HT1080 (cell line): ENCODE measurements at places on chromosomes 1 and 21.
A peak's percentile ranks its signal among the peaks of the same experiment; 100 is the strongest.

DNA sequence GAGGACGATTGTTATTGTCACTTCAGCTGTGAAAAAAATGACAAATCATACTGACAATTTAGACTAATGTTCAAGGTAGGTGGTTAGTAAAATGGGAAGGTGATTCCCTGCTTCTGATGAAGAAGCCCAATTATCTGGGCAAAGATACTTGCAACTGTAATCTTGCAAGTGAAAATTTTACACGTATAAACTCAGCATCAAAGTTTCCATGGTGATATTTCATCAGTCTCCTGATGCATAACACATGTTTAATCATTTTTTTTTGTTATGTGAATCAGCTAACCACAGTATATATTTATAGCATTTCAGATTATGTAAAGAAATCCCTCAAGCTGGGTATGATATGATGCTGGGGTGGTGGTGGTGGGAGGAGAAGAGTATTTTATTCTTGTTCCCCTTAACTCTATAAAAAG, 16.4 kb upstream of the KCNK1 start:
- no peak for DNase-seq

- no peak for DNase-seq
Observed at GRCh38 chr1:93196591-93196990, 16.1 kb downstream of the CCDC18 start.

DNA sequence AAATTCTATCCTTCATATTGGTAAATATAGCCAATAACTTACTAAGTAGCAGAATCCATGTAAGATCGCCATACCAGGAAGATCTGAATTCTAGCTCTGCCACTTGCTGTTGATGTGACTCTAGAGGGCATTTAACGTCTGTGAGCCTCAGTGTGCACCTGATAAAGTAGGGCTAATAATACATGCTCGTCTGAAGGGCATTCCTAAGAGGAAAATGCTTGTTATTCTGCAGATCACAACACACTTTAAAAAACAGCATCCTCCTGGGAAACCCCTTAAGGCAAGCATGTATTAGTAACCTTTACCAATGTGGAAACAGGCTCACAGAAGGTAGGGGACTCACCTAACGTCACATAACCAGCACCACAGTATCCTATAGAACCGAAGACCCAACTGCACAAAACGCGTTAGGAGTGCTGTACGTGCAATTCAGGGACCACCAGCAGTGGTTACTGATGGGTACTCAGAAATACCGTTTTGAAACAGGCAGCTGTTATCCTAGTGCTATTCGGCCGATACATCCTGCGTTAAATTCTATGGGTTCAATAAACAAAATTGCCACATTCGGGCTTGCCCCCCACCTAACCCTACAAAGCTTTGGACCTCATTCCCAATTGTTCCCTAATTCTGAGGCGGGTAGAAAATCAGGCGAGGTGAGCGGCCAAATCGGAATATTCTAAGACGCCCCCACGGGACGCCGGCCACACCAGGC, 758 bp downstream of the DEPDC1 start:
- DNase-seq = peak; percentile 25

GRCh38 chr1:8063298-8064036, 37.4 kb upstream of the ERRFI1 start:
- no peak for DNase-seq

- peak; percentile 35 for DNase-seq
Observed at GRCh38 chr1:27391511-27392095, 819 bp upstream of the GPR3 start.

DNA sequence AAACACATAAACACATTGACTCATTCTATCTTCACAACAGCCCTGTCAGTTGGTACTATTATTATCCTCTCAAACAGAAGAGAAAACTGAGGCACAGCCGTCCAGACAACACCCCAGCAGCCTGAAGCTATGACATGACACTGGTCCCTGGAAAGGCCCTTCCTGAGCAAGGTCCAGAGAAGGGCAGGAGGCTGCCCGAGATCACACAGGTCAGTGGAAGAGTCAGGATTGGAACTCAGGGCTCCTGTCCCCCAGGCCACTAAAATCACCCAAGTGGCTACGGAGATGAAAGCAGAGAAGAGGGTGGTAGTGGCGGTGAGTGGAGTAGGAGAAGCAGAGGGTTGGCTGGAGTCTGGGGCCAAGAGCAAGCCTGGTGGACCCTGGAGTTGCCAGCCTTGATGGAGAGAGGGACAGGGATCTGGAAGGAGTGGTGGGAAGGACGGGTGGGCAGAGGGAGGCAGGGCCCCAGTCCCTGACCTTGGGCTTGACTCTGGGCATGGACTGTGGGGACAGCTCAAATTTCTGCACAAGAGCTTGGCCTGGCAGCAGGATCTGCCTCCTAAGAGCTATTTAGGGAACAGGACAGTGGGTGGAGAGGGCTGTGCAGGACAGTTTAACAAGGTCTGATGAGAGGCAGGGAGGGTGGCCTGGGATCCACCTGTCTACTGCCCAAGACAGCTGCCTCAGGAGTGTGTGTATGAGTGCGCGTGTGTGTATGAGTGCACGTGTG, 15.8 kb downstream of the MYOM3 start:
- no peak for DNase-seq

- no peak for DNase-seq
Observed at GRCh38 chr1:201400852-201401230, 1.7 kb upstream of the LAD1 start.

GRCh38 chr1:241992734-241993133, 6.2 kb downstream of the MAP1LC3C start:
- peak; percentile 60 for DNase-seq

- no peak for DNase-seq
Observed at GRCh38 chr1:85471558-85471957, 6.6 kb upstream of the DDAH1 start.

GRCh38 chr1:109298666-109299557, 7.9 kb downstream of the MYBPHL start:
- peak; percentile 70 for DNase-seq

DNA sequence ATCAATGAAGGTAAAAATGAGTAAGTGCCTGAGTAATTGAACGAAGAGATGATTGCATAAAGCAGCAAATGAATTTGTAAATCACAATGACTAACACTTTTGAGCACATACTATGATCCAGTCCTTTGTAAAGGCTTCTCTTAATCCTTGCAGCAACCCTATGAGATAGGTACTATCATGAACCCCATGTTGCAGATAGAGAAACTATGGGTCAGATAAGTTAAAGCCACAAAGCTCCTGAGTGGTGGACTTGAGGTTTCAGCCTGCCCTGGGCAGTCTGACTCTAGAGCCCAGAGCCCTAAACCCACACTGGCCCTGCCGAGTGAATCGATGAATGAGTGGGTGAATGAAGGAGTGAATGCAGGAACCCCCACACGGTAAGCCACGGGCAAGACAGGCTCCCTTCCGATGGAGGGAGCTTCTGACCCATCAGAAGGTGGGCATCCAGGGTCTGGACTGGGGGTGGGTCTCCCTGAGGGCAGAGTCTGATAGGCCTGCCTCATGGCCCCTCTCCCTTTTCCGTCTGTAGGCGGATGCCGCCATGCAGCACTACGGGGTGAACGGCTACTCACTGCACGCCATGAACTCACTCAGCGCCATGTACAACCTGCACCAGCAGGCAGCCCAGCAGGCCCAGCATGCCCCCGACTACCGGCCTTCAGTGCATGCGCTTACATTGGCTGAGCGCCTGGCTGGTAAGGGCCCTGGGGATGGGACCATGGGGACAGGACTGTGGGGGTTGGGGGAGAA, 17.0 kb downstream of the DMBX1 start:
- no peak for DNase-seq

GRCh38 chr21:35321322-35322200, 272.5 kb upstream of the RUNX1 start:
- no peak for DNase-seq

DNA sequence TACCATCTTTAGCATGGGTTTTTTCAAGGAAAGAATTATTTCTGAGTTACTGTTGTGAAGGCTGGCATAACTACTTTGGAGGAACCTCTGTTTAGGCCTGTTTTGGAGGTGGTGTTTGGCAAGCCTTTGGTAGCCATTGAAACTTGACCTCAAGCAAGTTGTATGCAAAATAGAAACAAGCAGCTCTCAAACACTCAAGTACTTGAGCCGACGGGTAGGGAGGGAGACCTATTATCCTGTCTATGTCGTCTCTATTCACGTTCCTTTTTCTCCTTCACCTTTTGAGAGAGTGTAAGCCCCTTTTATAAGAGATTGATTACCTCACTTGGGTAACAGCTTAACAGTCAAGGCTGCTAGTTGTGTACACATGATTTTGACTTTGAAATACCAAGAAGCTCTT, 878.3 kb upstream of the CXADR start:
- DNase-seq = no peak

DNA sequence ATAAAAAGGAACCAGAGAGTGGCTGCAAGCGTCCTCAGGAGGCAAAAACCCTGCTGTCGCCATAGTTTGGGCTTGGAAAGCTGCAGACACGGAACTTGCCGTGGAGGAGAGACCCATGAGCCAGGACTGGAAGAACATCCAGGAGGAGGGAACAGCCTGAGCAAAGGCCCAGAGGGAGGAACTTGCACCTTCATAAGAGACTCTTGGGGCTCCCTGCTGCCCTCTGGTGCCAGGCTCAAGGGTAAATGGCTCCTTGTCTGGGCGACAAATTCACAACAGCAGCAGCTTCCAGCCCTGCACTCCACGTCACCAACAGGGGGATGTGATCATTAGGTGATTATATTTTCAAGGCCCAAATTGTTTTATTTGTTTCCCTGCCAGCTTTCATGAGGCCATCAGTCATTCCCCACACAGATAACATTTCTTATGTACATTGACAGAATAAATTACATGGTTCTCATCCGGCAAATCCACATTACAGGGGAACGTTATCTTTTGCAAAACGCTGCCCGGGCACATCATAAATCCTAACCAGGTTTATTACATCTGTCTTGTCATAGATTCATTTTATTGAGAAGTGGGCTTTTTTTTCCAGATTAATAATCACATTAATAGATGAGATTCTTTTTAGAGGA, 143.0 kb upstream of the GRIK3 start:
- DNase-seq = peak; percentile 46
